DMS 273 treated with DMSO at 0.1 percent for 48 hours (cell line): ENCODE measurements at places on chromosomes 4 and X.

DNA sequence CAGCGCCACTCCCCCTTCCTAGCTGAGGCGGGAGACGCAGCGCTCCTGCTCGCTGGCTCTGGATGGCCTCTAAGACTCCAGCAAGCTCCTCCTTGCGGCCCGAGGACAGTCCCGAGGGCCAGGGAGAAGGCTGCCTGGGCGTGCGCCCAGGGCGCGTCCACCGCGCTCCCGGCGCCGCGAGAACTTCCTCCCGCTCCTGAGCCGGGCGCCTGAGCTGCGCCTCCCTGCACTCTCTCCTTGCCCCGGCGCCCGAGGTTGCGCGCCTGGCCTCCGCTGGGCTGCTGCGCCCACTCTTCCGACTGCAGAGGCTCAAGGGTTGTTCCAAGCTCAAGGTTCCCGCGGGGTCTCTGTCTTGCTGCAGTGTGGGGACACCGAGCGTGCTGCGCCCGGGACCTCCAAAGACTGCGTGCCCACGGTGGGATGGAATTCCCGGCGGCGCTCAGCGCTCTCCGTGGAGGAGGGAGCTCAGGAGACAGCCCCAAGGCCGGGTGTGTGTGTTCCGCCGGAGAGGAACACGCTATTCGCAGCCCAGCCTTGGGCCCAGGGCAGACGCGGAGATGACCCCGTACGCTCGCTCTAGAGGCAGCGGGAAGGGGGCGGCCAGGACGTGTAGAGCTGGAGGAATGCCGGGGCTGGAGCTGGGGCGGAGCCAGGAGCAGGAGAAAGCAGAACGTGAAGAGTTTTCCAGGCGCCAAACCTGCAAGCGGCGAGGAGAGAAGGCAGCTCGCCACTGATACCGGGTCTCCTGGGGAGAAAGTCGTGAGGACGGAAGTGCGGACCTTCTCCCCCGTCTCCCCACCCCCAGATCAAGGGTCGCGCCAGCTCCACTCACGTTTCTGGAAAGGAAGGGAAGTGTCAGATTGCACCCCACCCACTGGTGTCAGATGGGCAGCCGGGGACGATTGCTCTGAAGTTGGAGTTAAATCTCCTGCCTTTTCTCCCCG, at the start of gene ARHGAP6:
TSS of gene ARHGAP6 (minus strand) at position 753 of the 944 bp plus-strand sequence. CDS start 1,092 bp downstream, outside the sequence.
- peak; percentile 26 for DNase-seq

DNA sequence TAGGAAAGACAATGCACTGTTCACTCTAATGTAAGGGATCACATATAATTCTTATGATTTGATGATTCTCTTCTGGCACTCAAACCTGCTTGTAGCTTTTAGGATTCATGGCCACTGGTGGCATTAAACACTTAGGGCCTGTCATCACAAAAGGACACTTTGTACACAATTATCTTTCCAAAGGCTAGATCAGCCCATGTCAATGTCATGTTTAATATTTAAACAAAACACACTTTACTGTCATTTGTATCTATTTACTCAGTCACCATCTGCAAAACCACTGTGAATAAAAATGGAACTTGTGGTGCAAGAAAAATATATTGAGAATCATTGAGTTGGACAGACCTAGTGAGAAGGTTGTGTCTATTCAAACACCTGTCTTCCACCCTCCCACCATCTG, 83.6 kb upstream of the TTC29 start:
- DNase-seq: no peak

- DNase-seq: peak; percentile 1
Measured at GRCh38 chr4:7383266-7383665, 51.5 kb downstream of the PSAPL1 start.

- DNase-seq: no peak
Measured at GRCh38 chr4:140256941-140257340, 103.0 kb upstream of the MAML3 start.

DNA sequence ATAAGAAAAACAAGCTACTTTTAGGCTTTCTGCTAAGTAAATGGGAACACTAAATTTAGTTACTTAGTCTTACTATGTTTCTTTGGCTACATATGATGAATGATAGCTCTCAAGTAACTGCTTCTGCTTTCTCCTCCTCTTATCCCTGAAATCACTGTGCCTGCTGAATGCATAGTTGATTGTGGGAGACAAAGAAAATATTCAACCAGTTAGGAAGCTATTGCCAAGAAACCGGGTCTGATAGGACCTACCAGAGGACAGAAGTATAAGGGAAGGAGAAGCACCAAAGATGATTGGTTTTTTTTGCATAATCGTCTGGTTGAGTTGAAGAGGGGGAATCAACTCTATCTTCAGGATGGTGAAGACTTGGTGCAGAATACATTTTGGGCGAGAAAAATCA, 28.0 kb upstream of the NDUFC1 start:
- DNase-seq: no peak
